Activated CD4-positive, alpha-beta T cell treated with anti-CD3 and anti-CD28 coated beads, Interleukin-2, Interleukin-6, amounts not matched to agents 100 ng/mL and 50 ng/mL, durations not matched to agents 16 hours and 8 hours (primary cell): ENCODE measurements at places on chromosomes 6 and 20.

DNA sequence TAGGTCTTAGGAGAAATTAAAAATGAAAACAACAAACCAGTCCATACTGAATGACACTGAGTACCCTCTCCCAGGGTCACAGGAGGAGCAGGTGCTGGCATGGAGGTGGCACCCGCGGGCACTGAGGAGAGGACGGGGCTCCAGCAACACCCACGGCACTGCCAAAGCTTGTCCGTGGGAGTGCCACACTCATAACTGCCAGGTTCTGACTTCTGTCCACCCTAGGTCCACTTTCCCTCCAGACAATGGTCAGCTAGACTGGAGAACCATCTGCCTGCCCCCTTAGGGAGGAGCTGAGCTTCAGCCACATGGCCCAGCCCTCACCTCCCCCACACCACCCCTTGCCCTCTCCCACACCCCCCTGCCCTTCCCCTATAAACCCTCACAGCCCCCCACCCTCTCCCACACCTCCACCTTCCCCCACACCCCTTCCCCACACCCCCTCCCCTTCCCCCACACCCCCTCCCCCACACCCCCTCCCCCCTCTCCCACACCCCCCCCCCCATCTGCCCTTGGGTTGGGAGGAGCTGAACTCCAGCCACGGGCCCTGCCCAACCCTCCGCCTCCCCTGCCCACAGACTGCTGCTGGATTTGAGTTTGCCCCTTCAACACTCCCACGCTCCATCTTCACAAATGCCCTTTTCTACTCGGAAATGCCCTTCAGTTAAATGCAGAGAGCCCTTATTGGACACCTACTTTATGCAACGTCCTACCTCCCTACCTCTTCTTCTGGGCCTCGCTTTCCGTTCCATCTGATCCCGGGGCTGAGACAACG is 129.6 kb downstream of the TAF4 start:
- no peak for DNase-seq

GRCh38 chr6:131754088-131754487 is 43.3 kb upstream of the CTAGE9 start:
- DNase-seq, result no peak

DNA sequence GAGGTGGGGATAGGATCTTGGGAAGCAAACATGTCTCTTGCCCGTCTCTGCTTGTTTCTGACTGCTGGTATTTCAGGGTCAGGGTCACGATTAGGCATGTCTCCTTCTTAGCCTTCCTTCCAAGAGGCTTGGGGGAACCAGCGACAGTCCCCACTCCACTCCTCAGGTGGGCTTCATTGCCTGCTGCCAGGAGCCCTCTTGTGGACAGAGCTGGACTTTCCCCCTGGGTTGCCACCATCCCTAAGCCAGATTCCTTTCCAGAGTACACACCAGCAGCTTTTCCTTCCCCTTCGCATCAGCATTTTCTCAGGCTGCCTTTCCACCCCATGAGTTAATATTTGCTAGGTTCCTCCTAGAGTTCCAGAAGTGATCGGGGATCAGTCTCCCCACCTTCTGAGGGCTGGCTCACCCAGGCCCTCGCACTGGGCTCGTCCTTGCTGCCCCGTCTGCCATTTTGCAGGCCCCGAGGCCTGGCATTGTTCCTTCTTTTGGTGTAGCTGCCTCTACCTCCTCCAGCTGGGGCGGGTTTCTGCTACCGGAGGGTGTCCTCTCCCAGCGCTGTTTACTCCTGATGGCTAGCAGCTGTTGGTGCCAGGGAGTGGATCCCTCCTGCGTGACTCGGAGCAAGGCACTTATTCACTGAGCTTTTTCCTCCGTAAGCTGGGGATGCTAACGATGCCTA is 8.8 kb upstream of the C20orf144 start:
- peak; percentile 56 for DNase-seq

DNA sequence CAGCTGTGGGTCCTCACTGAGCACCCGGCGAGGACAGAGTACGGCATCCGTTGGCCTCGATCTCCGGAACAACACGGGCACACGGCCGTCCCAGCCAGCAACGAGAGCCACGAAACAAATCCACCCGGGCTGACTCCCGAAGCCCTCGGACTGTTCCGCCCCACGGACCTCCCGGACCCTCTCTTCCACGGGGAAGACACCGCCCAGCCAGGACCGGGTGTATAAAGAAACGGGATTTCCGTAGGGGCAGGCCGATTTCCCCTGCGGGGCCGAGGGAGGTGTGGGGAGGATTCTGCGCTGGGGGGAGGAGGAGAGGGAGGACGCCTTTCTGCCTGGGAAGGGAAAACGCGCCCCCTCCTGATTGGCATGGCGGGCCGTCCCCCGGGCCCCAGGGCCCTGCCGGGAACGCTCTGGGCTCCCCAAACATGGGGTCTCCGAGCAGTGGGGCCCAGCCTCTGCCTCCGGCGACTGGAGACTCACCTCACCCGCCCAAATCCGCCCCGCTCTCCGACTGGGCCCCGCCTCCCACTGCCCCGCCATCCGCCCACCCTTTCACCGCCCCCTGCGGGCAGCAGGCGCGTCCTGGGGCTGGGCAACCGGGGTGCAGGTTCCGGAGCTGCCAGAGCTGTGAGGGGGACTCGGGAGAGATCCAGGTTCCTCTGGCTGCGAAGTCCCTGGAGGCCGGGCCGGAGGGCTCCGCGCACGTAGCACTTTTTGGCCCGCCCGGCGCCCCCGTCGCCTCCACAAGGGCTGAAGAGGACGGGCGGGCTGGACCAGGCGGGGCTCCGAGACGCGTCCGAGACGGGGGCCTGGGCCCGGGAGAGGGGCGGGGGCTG is 679 bp upstream of the PPDPF start:
- peak; percentile 64 for DNase-seq

- DNase-seq, result no peak
Observed at GRCh38 chr6:41367700-41368099, 32.3 kb downstream of the NCR2 start.

GRCh38 chr6:75492386-75493153 is 1.0 kb downstream of the FILIP1 start:
- no peak for DNase-seq

- DNase-seq, result no peak
Observed at GRCh38 chr20:10454151-10454750, 19.1 kb downstream of the SLX4IP start.

- no peak for DNase-seq
Observed at GRCh38 chr20:37426106-37426505, 80.2 kb downstream of the SRC start.

- no peak for DNase-seq
Observed at GRCh38 chr6:169450097-169450496, 196.5 kb upstream of the THBS2 start.

DNA sequence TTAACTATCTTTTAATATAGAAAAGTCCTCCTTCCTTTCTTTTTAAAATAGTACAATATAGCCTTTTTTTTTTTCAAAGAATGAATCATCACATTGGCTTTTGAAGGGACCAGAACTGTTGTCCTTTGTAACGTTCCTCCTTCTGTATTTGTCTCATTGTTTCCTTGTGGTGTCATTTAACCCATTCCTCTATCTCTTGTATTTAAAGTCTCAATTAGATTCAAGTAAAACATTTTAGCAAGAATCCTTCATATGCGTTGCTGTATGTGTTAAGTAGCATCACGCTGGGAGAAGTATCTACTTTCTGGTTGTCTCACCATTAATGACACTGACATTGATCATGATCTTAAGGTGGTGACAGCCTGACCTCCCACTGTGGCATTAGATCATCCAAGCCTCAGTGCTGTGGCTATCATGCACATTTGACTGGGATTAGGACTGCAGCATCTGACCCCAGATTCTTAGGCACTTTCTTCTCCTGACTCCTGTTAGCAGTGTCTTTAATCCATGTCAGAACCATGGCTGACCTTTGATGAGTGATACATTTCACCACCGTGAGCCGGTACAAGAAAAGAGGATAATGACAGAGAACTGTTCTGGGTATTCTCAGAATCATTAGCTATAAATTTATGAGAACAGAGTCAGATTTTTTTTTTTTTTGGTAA is 67.5 kb upstream of the TFB1M start:
- no peak for DNase-seq
